ENCODE measurements at places on chromosomes 13 and 19. TPM values are rescaled to one million over a fixed set of nuclear protein-coding genes. Genes with fewer than 3 reads are reported as not detected.

DNA sequence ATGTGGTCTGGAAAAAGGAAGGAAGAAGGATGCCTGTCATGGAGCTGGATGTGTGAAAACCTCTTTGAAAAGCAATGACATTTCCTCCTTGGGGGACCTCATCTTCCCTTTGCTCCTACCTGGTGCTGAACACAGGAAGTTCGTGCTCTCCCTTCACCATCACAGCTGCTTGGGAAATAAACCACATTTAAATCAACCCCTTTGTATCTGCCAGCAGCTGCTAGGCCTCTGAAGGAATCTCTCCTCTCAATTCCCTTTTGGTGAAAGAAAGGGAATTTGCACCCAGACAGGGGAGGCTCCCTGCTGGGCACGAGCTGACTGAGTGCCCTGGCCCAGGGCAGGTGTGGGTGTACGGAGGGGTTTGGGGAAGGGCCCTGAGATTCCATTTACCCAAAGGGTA is 437.7 kb downstream of the TSHZ3 start:
- H3K27ac ChIP-seq = no peak overlapping the region
- no peak for DNase-seq
- no peak overlapping the region for H3K4me3 ChIP-seq

GRCh38 chr13:42275098-42275471 is 3.1 kb downstream of the AKAP11 start:
- no peaks in the 10 kb centered on the region for H3K27me3 ChIP-seq
- peaks cover 9% of the 10 kb centered on the region for H3K4me1 ChIP-seq
- no peaks in the 10 kb centered on the region for H3K36me3 ChIP-seq
- peak overlapping the region; percentile 20 for H3K27ac ChIP-seq
- H3K4me3 ChIP-seq = no peak overlapping the region
- DNase-seq = no peak

KCNJ14 gene
- total RNA-seq = 0.77 TPM

LYL1 gene
- total RNA-seq = 2.0 TPM

DNA sequence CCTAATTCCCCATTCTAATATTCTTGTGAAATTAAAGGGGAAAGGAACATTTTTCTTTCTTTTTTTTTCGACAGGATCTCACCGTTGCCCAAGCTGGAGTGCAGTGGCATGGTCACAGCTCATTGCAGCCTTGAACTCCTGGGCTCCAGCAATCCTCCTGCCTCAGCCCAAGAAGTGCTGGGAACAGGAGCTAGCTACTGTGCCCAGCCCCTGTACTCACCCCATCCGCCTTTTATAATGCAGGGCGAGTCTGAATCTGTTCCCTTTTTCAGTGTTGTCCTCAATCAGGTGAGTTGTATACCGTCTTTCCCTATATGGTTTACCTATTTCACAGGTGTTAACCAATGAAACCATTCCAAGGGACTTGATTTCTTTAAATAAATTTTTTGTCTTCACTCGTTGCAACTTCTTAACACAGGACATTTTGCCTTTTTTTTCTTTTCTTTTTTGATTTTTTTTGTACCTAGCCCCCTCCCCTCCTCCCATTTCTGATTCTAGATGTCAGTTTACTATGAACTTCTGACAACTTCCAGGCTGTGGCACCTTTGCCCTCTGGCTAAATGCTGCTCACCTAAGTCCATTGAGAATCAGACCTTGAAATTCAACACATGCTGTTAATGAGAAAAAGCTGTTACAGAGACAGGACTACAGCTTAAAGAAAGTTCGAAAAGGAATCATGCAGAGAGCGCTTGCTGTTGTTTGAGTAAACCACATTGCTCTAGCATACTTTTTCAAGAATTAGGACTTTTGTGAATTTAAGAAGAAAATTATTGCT is 562.1 kb upstream of the KLF12 start:
- no peak for DNase-seq
- no peaks in the 10 kb centered on the region for H3K4me1 ChIP-seq
- H3K27me3 ChIP-seq = no peaks in the 10 kb centered on the region
- H3K36me3 ChIP-seq = no peaks in the 10 kb centered on the region
